ENCODE measurements at places on chromosomes 2 and 18.
A peak's percentile ranks its signal among the peaks of the same experiment; 100 is the strongest.

DNA sequence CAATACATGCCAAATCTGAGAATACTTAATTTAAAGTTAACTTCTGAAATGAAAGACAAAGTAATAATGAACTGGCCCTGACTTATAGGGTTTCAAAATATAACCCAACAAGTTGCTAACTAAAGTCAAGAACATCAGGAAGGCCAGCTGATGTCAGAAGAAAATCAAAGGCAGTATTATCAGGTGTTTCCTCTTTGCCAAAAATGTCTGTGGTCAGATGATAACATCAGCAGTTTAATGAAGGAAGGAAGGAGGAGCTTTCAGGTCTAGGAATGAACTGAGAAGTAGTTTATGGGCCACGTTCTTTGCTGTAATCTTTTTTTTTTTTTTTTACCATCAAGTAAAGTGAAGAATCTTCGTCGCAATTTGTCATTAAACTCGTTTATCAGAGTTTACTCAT is 40.9 kb downstream of the CDH2 start:
- no peak for DNase-seq

DNA sequence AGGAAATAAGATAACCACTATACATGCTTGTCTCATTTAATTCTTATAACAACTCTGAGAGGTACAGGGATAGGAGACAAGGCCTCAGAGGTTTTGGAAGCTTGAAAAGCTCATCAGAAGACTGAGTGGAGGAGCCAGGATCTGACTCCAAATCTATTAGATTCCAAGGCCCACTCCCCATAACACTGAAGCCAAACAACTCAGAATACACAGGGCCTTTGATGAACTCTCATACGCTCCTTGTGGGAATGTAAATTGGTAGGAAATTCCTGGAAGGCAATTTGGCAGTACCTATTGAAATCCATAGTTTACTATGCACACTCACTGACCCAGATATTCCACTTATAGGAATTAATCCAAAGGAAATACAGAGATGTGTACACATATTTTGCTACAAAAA is 27.9 kb downstream of the WIPF1 start:
- no peak for DNase-seq

GRCh38 chr18:79746730-79747129 is 51.0 kb upstream of the KCNG2 start:
- no peak for DNase-seq

DNA sequence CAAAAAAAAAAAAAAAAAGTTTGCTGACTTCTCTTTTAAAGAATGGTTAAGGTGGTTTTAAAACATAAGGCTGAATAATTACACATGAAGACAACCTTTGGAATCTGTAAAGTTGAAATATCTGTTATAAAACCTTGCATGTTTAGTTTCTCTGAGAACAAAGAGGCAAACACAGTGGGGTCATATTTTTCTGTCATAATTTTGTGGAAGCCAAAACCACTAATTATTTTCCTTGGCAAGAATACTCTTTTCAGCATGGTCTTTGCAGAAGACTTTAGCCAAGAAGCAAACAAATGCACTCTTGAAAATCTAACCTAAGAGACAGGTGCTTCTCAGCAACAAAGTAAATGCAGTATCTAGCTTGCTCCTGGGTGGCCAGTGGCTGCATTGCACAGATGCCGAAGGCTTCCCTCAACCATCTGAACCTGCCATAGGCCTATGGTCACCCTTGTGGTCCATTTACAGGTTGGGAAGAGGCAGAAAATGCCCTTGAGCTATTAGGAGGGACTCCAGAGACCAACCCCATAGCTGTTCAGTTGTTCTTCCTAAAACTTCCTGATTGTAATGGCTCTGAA is 44.8 kb downstream of the ZAP70 start:
- no peak for DNase-seq

DNA sequence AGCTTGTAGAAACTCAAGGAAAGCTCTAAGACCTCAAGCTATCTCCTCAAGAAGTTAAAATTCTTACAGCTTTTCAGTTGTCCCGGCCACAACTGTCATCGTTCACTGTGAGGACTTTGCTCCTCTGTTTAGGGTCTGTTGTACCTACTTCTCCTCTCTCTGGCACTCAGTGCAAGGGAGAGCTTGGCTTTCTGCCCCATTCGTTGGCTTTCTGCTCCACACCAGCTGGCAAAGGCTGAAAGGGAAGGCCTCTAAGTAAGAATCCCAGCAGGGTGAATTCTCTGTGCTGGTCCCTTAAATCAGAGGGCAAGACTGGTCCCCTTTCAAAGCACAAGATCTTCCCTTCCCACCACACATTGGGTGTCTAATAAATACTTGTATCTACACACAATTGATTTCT is 17.3 kb downstream of the ZBTB7C start:
- no peak for DNase-seq

- no peak for DNase-seq
Observed at GRCh38 chr2:201411421-201411820, 39.8 kb downstream of the TRAK2 start.

- DNase-seq: peak; percentile 62
Observed at GRCh38 chr2:6946722-6947121, 29.5 kb downstream of the RNF144A start.

DNA sequence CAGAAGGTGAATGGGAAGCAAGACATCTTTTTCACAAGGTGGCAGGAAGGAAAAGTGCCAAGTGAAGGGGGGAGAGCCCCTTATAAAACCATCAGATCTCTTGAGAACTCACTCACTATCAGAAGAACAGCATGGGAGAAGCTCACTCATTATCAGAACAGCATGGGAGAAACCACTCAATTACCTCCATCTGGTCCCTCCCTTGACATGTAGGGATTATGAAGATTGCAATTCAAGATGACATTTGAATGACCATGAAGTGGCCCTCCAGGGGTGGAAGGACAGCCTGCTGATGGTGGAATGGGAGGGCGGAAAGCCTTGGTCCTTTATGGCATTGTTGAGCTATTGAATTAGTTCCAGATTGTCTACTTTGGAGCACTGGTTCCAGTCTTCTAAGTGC is 413.0 kb upstream of the MEX3C start:
- DNase-seq: no peak

DNA sequence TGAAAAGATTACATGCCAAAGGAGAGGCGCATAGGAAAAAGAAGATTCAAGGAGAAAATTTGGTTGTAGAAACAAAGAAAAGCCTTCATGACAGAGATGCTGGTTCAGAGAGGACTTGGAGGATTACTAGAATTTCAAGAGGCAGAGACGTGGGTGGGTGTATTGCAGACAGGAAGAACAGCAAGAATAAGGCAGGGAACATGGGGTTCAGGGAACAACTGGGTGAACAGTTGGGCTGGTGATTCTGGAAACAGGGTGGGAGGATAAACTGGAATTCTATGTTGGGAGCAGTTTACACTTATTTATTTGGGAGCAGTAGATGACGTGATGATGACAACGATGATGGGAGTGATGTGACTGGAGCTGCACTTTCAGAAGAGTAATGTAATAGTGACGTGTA is 18.4 kb upstream of the GMCL1 start:
- DNase-seq: no peak

GRCh38 chr18:46050268-46050667 is 21.8 kb downstream of the PSTPIP2 start:
- no peak for DNase-seq

DNA sequence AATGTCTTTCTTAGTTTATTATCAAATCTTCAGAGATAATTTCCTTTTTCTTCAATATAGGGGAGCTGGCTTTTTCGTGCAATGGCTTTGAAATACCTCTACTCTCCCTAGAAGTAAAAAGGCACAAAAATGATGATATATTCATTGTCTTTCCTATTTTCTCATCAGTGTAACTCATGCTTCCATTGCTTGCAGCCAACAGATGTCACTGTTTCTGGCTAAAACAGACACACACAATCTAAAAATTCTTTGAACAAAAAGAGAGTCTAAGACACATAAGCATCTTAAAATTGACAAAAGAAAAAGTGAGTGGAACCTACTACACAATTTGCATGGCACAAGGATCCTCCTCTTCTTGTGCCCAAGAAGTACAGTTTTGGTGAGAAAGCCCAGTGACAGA is 448.7 kb upstream of the VRK2 start:
- DNase-seq: no peak

- DNase-seq: no peak
Observed at GRCh38 chr2:8983571-8983970, 19.9 kb downstream of the MBOAT2 start.

DNA sequence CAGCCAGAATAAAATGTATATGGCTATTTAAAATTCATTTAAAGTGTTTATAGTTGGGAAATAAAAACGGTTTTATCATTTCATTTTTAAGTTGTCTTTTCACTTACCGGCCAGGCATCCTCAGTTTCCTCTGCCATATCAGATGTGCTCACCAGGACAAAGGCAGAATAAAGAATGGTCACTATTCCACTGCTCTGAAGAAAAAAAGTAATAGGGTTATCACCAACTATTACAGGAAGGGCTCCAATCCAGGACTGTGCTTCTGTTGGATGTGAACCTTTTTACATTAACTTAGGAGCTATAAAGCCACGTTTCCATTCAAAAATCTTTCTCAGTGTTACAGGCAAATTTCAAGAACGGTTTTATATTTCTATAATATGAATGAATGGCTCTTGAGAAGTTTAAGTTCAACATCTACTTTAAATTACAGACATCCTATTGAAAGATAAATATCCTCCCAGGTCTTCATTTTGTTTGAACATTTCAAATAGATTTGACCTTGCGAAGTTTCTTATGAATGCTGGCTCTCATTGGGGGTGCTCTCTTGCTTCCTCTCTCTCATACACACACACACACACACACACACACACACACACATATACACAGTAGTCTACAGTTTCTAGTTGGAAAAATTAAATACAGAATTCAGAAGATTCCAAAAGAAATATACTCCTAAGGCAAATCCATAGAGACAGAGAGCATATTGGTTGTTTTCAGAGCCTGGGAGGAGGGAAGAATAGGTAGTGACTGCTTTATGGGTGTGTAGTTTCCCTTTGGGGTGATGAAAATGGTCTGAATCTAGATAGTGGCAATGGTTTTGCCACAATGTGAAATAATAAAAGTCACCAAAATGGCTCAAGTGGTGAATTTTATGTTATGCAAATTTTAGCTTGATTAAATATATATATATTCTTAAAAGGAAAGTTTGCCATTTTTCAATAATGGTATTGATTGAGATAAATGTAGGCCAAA is 2.9 kb upstream of the SLC40A1 start:
- no peak for DNase-seq

- DNase-seq: no peak
Observed at GRCh38 chr2:979069-979928, 28.6 kb downstream of the SNTG2 start.

GRCh38 chr2:107615039-107615438 is 211.7 kb upstream of the RGPD4 start:
- DNase-seq: no peak

DNA sequence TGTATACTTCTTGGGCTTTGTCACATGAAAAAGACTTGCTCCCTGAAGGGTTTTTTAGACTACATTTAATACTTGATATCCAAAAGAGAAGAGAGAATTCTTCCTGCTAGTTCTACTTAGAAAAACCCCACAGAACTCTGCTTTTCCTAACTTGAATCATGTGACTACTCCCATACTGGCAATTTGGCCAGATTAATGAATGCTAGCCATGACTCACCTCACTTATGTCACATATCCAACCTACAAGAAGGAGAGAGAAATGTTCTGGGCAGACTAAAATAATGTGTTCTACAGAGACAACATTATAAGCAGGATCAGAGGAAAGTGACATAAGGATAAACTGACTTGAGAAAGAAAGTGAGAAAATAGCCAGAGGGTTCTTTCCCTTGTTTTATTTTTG is 249.3 kb upstream of the GULP1 start:
- DNase-seq: peak; percentile 55

DNA sequence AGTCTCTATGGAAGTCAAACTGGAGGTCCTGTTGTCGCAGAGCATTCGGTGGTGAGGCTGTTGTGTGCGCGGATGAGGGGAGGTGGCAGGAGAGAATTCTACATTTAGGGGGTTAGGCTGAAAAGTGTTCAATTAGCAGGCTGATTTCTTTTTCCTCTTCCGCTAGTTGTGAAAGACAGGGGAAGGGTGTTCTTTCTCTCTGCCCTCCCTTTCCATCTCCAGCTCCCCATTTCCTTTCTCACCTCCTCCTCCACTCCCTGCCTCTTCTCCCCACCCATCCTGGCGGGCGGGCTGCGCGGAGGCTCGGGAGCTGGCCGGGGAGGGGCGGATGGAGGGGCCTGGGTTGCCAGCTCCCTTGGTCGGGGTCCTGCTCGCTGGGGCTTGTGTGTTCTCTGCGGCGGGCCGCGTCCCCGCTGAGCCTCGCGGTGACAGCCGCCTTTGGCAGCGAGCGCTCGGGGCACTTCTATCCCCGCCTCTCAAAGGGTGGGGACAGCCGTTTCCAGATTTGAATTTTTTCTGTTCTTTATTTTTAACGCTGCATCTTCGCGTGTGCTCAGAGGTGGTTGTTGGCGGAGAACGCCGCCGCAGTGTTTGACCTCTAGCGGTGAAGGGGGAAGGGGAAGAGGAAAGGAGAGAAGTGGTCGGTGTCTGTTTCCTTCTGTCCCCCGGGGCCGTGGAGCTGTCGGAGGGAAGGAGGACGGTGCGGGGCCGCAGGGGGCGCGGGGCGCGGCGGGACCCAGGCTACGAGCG is 3.6 kb downstream of the SOX11 start:
- DNase-seq: no peak

DNA sequence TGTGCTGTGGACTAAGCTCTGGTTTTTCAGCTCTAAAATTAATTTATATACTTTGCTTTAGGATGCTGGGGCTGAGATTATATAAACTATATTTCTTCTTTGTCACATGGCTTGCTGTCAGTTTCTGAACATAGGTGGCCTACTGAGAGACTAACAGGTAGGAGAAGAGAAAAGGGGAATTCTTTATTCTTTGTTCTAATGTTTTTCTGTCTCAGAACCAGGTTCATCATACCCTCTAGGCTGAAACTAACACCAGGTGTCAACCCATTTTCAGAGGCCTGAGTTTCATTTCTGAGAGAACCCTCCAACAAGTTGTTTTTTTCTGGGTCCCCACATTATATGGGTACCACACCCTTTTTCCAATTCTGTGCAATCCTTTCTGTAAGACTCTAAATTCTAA is 843.6 kb downstream of the TRIB2 start:
- no peak for DNase-seq

DNA sequence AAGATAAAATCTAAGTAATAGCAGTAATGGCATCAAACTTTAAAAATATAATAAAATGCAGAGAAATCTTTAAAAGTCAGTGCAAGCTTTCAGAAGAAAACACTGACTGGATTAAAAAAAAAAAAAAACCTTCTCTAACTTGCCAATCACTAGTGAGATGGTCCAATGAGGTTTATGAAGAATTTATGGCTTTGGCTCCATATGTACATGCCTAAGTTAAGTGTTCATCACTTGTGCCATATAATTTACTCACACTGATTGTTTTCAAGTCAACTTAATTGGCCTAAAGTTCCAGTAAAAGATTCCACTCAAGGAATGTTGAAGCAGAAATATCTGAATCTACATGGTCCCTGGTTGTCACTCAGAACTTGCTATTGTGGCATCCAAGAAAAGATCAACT is 40.7 kb upstream of the RAB27B start:
- DNase-seq: peak; percentile 65
